Fibroblast of skin of left quadriceps (primary cell): ENCODE measurements at places on chromosomes 16 and 17.

GRCh38 chr17:44933824-44934744, 13.5 kb downstream of the KIF18B start:
- DNase-seq, result no peak

DNA sequence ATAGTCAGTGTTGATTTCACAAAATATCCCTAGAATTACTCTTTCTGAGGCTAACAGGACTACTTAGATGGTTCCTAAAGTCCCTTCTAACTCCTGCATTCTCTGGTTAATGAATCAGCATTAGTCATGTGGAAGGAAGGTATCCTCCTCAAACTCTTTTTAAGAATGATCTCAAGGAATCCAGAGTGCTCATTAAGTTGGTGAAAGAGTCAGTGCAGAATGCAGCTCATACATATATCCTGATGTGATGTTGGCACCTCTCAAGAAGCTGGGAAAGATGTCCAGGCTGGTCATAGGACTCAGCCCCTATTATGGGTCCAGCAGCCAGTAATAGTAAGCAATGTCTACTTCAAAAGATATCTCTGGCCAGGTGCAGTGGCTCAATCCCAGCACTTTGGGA, 65.5 kb downstream of the PIGL start:
- peak; percentile 68 for DNase-seq

- DNase-seq, result no peak
Measured at GRCh38 chr16:1590366-1590765, 21.5 kb downstream of the IFT140 start.

DNA sequence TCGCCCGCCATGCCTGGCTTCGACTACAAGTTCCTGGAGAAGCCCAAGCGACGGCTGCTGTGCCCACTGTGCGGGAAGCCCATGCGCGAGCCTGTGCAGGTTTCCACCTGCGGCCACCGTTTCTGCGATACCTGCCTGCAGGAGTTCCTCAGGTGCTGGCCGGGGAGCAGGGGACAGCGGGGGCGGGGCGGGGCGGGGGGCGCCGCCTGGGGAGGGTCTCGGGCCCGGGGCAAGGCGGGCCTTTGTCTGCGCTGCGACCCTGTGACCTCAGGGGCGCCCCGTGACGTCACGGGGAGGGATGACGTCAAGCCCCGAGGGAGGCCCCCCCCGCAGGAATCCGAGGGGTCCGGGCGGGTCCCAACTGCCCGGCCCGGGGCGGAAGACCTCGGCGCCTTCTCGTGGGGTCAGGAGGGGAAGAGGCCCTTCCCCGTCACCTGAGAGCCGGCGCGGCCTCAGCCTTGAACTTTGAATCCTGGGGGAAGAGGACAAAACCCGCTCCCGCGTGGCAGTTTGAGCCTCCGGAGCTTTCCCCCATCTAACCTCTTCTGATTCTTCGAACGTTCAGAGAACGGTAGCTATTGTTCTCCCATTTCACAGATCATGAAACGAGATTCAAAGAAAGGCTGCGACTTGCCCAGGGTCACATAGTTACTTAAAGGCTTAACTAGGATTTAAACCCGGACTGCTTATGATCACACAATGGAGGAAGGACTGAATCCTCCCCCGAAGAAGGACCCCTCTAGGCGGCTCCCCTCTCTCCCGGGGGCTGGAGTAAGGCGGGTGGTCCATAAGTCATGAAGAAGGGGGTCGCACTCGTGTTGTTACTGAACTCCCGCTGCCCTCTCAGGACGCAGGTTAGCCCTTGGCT, 527 bp downstream of the TRAF4 start:
- DNase-seq, result no peak

GRCh38 chr16:89038811-89039735, 54.6 kb upstream of the ACSF3 start:
- no peak for DNase-seq

- no peak for DNase-seq
Measured at GRCh38 chr17:60356940-60357339, 35.0 kb downstream of the USP32 start.

- DNase-seq, result no peak
Measured at GRCh38 chr17:3528880-3529511, 28.6 kb downstream of the TRPV3 start.

GRCh38 chr17:76690596-76691280, 20.0 kb downstream of the MXRA7 start:
- DNase-seq, result no peak

DNA sequence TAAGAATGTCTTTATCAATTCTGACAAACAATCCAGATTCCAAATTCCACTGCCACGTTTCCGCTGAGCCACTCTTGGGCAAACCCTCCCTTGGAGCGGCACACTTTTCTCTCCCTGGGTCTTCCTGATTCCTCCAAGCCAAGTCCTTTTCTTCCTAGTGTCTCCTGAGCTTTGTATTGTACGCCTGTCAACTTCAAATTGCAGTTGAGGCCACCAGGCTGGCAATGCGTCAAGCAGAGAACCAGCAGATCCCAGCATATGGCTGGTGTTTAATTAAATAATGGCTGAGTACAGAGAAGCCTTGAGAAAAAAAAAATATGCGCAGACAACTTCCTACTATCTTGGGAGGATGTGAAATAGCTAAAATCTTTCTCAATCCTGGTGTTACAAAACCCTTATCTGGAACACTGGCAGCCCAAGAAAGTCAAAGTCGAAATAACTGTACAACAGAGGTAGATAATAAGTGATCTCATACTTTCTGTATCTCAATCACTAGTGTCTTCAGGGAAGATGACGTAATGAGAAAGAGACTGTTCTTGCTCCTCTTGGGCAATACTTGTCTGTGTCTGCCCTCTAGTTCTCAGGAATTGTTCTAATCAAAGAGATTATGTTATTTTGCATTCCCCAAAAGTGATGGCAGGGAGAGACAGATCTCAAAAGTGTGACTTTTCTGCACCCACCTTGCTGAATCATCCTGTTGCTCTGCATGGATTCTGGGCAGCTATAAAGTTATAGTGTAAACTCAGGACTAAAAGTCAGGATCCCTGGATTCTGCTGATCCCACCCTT, 15.0 kb downstream of the SMIM36 start:
- DNase-seq, result peak; percentile 20

- no peak for DNase-seq
Measured at GRCh38 chr17:79520167-79521165, 90.4 kb downstream of the RBFOX3 start.
